ENCODE measurements at places on chromosomes 12 and 14.

- no peak for DNase-seq
Measured at GRCh38 chr14:65637780-65638179, 225.2 kb downstream of the FUT8 start.

DNA sequence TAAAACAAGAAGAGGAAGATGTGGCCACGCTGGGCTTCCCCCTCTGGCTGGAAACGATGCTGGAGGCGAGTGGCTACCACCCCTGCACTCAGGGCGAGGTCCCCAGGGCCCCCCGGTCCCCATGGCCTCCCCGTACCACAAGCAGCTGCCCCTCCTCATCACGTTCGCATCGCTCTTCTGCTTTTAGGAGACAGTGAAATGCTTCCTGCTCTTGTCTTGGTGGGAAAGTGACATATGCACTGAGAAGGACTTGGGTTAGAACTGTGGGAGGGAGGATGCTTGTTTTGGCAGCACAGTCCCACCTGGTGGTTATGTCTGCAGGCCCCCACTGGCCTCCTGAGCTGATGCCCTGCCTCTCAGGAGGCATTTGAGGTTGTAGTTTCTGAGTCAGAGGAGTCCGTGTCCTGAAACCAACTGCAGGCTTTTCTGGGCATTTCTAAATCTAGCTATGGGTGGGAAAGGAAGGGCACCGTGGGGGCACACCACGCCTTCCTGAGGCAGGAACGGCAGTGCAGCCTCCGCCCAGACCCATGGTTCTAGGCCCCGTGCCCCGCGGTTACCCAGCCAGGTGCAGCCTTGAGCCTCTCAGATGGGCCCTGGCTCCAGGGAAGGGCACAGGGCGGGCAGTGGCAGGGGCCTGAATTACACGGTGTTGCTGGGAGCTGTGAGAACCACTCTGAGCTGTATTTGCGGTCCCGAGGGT is 139.3 kb downstream of the ADGRD1 start:
- no peak for DNase-seq

- DNase-seq, result no peak
Measured at GRCh38 chr12:94873734-94874517, 129.6 kb downstream of the NDUFA12 start.

DNA sequence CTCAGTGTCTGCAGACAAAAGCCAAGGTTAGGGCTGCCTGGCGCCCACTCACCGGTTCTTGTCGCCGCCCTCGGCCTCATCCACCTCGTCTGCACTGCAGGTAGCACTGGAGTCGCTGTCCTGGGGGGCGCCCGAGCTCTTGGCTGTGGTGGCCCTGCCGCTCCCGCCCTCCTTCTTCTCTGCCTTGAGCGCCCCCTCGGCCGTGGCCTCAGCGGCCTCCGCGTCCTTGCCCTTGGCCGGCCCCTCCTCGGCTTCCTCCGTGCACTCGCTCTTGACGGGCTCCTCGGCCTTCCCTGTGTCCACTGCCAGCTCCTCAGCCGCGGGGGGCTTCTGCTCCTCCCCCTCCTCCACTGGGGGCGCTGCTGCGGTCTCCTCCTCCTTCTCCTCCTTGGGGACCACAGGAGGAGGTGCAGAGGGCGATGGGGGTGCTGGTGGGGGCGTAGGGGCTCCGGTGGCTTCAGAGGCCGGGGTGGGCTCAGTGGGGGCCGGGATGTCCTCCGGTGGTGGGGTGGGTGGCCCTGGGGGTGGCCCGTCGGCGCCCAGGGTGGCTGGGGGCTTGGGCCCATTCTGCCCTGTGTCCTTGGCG is 77.2 kb downstream of the RFLNA start:
- no peak for DNase-seq

- DNase-seq, result peak; percentile 70
Measured at GRCh38 chr12:11545484-11546330, 103.8 kb upstream of the ETV6 start.

DNA sequence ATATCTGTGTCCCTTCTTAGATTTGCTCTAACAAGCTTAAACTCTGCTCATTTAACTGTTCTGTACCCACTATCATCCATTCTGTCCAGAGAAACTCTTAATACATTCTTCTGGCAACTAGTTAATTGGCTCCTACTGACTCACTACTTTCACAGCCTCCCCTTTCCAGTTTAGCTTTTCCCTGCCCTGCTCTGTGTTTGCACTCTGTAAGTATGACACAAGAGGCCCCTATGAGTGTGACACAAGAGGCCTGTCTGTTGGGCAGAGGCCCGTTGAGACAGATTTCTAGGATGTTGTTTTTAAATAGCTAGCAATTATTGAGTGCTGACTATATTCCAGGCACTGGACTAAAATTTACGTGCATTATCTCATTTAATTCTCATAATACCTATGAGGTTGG is 246.0 kb upstream of the DAAM1 start:
- DNase-seq, result no peak

- no peak for DNase-seq
Measured at GRCh38 chr14:50997712-50998111, 53.4 kb upstream of the PYGL start.

GRCh38 chr12:5295996-5296395 is 135.9 kb upstream of the NTF3 start:
- DNase-seq, result no peak

DNA sequence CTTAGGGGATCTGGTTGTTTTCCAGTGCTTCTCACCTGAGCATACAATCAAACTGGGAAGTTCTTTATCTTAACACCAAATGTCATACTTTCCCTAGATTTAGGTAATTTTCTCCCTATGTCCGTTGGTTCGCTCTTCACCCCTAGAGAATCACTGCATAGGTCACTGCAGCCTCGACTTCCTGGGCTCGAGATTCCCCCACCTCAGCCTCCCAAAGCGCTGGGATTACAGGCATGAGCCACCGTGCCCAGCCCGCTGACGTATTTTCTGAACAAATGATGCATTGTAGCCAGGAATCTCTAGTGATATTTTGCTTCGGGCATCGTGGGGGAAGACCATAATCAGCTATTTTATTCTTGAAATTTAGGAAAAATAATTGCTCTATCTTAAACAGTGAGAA is 1.1 kb upstream of the RPL41 start:
- no peak for DNase-seq

DNA sequence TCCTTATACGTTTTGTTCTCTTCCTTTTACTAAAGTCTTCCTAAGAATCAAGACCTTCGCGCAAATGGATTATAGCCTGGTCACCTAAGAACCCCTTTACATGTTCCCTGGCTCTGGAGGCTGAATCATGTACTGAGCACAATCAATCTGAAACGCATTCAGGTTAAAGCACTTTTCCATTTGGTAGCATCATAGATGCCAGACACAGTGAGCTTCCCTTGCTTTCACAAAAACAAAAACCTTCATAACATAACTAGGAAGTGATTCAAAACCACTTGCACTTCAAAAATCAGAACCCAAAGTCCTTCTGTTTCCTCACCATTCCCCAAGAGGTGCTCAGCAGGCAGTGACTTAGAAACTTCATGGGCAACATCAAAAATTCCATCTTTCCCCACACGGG is 105.4 kb downstream of the CRACR2A start:
- DNase-seq, result no peak

- no peak for DNase-seq
Measured at GRCh38 chr14:56394826-56395530, 184.6 kb upstream of the TMEM260 start.

DNA sequence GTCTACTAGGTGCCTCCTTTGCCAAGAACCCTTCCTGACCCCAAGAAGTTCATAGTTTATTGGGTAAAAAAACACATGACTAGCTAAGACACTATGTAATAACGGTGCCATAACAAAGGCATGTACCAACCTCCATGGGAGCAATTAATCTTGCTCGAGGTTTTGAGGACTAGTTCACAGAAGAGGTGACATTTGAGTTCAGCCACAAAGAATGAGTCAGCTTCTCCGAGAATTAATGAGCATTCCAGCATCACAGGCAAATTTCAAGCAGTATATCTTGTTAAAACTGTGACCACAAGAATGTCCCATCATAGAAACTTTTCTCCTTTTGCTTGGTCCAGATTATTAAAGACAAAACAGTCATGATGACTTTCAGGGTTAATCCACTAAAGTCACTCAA is 113.0 kb upstream of the RAP1B start:
- no peak for DNase-seq

GRCh38 chr12:87656311-87656710 is 372.9 kb downstream of the C12orf50 start:
- DNase-seq, result no peak

GRCh38 chr14:88563845-88564244 is 1.0 kb downstream of the ZC3H14 start:
- no peak for DNase-seq

DNA sequence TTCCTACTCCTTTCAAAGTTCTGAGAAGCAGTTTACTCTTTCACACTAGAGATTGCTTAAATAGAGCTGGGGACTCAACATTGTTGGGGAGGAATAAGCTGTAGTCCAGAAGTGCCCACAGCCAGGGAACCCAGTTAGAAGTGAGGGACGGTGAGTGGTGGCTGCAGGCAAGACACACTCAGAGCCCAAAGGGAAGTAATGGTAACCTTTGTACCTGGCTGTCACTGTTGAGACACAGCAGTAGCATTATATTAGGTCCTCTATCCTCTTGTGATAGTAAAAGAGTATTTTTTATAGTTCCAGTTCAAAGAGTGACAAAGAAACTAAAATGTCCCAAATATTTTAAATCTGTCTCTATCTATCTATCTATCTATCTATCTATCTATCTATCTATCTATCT is 263.3 kb downstream of the TTC6 start:
- DNase-seq, result no peak

- DNase-seq, result peak; percentile 32
Measured at GRCh38 chr12:12722435-12723148, 5.4 kb downstream of the CDKN1B start.

GRCh38 chr14:99361596-99362215 is 89.7 kb upstream of the BCL11B start:
- DNase-seq, result no peak

- no peak for DNase-seq
Measured at GRCh38 chr12:86137936-86138335, 118.3 kb downstream of the MGAT4C start.

DNA sequence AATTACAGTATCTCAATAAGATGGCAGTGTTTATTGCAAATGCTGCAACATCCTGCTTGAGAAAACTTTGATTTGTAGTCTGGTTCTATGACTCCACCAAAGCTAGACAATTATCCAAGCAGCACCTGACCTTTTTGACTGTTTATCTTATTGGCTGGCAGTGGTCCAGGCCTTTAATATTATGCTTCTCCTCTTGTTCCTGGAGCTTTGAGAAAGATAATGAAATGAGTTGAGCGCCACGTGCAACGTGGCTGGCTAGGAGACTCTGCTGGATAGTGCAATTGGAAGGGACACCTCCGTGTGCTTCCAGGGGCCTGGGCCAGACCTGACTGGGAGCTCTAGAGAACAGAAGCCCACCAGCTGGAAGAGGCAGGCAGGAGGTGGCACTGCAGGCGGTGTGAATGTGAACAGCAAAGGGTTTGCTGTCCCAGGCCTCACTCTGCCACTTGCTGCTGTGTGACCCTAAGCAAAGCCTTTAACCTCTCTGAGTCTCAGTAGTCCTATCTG is 349.3 kb downstream of the CACNA1C start:
- DNase-seq, result no peak

- no peak for DNase-seq
Measured at GRCh38 chr14:77125281-77125801, 16.2 kb downstream of the ZDHHC22 start.

GRCh38 chr12:81644503-81644902 is 114.6 kb downstream of the PPFIA2 start:
- DNase-seq, result no peak

DNA sequence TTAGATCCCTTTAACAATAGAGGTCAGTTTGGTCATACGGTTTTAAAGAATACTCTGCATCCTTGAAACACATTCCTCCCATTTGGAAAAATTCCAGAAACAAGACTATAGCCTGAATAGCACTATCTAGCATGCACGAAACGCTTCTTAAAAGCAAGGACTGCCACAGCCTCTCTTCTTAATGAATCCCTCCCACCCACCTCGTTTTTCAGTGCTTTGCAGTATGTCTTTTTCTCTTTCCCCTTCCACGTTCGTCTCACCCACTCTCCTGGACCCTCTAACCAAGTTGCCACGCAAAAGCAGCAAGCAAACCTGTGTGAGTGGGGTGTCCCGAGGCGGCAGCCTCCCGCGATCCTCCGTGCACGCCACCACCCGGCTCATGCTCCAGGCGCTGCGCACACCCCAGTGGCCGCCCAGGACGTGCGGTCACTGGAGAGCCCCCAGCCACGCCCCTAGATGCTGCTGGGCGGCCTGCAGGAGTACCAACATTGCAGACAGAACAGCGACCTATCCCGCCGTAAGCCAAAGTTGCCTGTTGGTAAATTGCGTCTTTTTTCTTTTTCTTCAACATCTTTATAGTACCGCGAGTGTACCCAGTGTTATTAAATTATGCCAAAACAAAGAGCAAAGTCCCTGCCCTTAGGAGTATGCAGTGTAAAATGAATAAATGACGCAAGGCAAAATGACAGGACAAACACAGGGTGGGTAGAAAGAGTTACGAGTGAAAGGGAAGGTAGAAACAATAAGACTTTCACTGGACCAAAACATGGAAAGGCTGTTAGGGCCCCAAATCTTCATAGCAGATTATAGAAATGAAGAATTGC is at the start of gene SLC38A4:
Gene SLC38A4 (minus strand): TSS at position 407 of the 824 bp plus-strand sequence. CDS start 32,926 bp downstream, outside the sequence.
- DNase-seq, result no peak

Data from bone marrow (tissue), 2 donors.